ENCODE measurements at places on chromosomes 4 and X.

GRCh38 chrX:17738737-17739535 lies 1.6 kb downstream of the SCML1 start:
- DNase-seq = no peak

DNA sequence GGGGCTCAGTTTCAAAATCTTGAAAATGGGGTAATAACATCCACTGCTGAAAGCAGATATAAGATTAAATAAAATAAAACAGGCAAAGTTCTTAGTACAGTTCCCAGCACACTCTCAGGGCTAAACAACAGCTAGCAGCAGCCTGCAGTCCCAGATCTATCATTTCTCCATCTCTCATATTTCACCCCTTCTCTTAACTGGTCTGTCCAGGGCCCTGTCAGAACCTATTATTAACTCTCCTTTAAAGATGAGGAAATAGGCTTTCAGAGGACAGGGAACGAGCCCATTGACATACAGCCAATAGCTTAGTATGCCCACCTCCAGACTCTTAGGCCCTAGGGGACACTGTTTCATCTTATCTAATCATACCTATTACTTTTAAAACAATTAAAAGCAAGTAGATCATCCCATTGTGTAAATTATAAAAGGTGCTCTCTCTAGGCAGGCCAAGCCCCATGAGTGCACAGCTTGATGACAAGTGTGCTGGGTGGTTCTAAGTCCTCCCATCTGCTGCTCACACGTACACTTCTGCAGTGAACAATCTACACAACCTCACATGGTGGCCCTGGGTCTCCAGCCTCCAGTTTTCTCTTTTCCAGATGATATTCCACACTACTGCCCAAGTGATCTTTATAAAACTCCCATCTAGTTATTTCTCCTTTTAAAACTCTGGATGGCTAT lies 119.0 kb downstream of the APBB2 start:
- no peak for DNase-seq

GRCh38 chrX:68204521-68205038 lies 228.7 kb downstream of the OPHN1 start:
- DNase-seq = no peak

DNA sequence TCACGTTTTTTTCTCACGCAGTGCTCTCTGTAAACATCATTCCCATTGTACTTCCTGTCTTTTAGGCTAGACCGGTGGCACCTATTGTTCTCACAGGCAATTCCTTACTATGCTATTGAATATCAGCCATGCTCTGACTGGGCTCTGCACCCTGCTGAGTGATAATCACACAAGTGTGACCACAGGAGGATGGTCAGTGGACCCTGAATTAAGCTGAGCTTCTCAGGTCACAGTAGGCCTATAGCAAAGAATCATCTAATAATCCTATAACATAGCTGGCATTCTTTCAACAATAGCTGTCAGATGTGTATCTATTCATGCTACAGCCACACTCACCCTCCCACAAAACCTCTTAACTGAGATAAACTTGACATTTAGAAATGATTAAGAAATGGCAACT lies 2399.8 kb upstream of the TENM3 start:
- no peak for DNase-seq

- DNase-seq = no peak
Observed at GRCh38 chrX:30153881-30154260, 61.5 kb upstream of the MAGEB2 start.

DNA sequence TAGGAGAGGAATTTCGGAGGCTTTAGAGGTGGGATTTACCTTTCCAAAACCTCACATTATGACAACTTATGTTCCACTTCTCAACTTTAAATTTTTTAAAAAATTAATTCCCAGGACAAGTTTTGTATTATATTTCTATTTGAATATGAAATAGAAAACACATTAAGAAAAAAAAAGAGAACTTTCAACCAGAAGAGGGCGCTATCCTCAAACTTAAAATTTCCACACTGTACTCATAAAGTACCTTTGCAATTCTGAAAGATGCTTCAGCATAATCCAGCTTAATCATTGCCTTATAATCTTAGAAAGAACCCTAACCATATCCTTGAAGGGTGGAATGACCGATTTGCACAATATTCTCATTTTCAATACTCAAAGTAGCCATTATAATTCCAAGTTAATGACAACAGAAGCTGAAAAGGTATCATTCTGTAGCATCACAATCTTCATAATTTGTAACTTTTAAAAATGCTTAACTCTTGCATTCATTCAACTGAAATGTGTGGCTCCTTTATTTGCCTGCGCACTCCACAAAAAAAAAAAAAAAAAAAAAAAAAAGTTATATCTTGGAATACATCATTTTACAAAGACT lies 158.0 kb downstream of the KCNIP4 start:
- no peak for DNase-seq

GRCh38 chrX:116873671-116874070 lies 410.9 kb upstream of the CT83 start:
- DNase-seq = no peak
